Ascending aorta (tissue), 2 donors: ENCODE measurements at places on chromosomes 7 and 10. TPM values are rescaled to one million over a fixed set of nuclear protein-coding genes. Genes with fewer than 3 reads are reported as not detected.

SYT15 gene
- total RNA-seq = 50.9 TPM

CALHM1 gene
- not detected for total RNA-seq

APBB1IP gene
- total RNA-seq = not detected

CPA2 gene
- total RNA-seq = not detected

SAP25 gene
- total RNA-seq = 11.8 TPM

TMEM176A gene
- total RNA-seq = 31.5 TPM

GNAT3 gene
- total RNA-seq = not detected

PPP1R3C gene
- 2.0 TPM for total RNA-seq

SERPINE1 gene
- total RNA-seq = 1,267 TPM

NKX1-2 gene
- total RNA-seq = not detected

ACSM6 gene
- not detected for total RNA-seq

GRCh38 chr10:92122941-92123450 is 167.9 kb downstream of the CPEB3 start:
- no peaks in the 10 kb centered on the region for H3K27me3 ChIP-seq
- peak; percentile 70 for DNase-seq
- peaks cover 41% of the 10 kb centered on the region for H3K4me1 ChIP-seq
- H3K27ac ChIP-seq = peak overlapping the region; percentile 80

GRCh38 chr10:101778781-101779543 is 3.0 kb upstream of the FGF8 start:
- peaks cover 15% of the 10 kb centered on the region for H3K27me3 ChIP-seq
- DNase-seq = no peak
- no peaks in the 10 kb centered on the region for H3K36me3 ChIP-seq
- peaks cover 36% of the 10 kb centered on the region for H3K4me1 ChIP-seq

- no peaks in the 10 kb centered on the region for H3K27me3 ChIP-seq
- H3K36me3 ChIP-seq = no peaks in the 10 kb centered on the region
- no peaks in the 10 kb centered on the region for H3K4me1 ChIP-seq
- H3K4me3 ChIP-seq = no peak overlapping the region
- no peak overlapping the region for H3K27ac ChIP-seq
Measured at GRCh38 chr7:148849393-148850098, 34.5 kb downstream of the EZH2 start.

GRCh38 chr7:96188174-96188581 is 133.7 kb downstream of the SLC25A13 start:
- H3K4me1 ChIP-seq = peaks cover 7% of the 10 kb centered on the region
- peaks cover 22% of the 10 kb centered on the region for H3K36me3 ChIP-seq
- no peak for DNase-seq
- peak overlapping the region; percentile 23 for H3K4me3 ChIP-seq
- H3K27me3 ChIP-seq = no peaks in the 10 kb centered on the region

- no peaks in the 10 kb centered on the region for H3K27me3 ChIP-seq
- DNase-seq = no peak
- H3K36me3 ChIP-seq = peaks cover 6% of the 10 kb centered on the region
- H3K27ac ChIP-seq = peak overlapping the region; percentile 96
- peak overlapping the region; percentile 94 for H3K4me3 ChIP-seq
Measured at GRCh38 chr7:139777133-139777891, 486 bp downstream of the HIPK2 start.

DNA sequence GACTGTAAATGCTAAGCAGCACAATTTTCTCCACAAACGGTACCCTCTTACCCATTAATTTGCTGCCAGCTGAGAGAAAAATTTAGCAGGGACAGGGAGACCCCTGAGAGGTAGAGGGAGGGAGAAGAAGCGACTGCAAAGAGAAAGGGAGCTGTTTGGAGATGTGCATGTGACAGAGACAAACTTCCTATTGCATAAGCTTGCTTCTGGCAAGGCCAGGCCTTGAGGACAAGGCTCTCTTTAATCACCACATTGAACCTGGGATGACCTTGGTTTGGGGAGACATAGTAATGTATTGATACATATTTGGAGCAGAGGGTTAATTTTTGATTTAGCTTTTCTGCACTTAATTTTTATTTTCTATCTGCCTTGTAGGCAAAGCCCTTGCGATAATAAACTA is 31.1 kb upstream of the HIBADH start:
- H3K4me3 ChIP-seq = no peak overlapping the region
- H3K27me3 ChIP-seq = no peaks in the 10 kb centered on the region
- H3K36me3 ChIP-seq = no peaks in the 10 kb centered on the region
- no peak for DNase-seq
- no peaks in the 10 kb centered on the region for H3K4me1 ChIP-seq

DNA sequence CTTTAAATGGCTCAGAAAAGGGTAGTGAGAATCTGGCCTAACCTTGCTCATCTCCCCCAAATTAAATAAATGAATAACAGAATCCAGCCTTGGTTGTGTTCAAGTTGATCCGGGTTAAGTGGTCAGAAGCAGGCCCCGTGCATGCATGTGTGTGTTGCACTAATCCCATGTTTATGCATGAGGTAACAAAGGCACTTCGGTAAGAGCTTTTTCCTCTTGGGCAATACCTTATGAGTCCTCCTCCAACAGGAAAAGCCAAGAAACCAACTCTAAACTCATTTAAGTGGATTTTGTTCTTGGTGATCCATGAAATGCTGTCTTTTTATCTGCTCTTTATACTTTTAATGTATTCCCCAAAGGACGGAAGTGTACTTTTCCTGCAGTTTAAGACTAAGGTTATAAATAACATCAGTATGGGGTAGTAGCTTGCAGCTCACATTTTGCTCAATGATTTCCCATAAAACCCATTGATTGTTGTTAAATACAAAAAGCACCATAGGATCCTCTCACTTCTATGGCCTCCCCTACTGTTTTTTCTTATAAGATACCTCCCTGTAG is 104.9 kb upstream of the YAE1 start:
- no peak for DNase-seq
- H3K27me3 ChIP-seq = no peaks in the 10 kb centered on the region
- H3K4me1 ChIP-seq = no peaks in the 10 kb centered on the region
- H3K4me3 ChIP-seq = no peak overlapping the region

- peaks cover 58% of the 10 kb centered on the region for H3K4me1 ChIP-seq
- no peak for DNase-seq
- peak overlapping the region; percentile 86 for H3K27ac ChIP-seq
- peaks cover 27% of the 10 kb centered on the region for H3K36me3 ChIP-seq
- H3K27me3 ChIP-seq = no peaks in the 10 kb centered on the region
Measured at GRCh38 chr10:80168162-80168511, 35.6 kb downstream of the PLAC9 start.

DNA sequence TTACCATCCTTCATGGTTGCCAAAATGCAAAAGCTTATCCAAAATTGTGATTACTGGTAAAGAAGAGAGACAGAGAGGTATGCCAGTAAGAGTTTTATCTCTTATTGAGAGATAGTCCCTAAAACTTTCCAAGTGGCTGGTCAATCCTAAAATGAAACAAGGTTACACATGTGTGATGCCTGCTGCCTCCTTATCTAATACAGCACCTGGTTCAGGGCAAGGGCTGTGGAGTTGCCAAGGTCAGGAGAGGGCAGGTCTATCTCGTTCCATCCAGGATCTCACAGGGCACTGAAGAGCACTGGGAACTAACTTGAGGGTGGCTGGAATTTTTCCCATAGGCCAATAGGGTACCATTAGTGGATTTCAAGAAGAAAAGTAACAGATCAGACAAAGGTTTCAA is 18.3 kb downstream of the VOPP1 start:
- H3K36me3 ChIP-seq = no peaks in the 10 kb centered on the region
- H3K4me1 ChIP-seq = peaks cover 17% of the 10 kb centered on the region
- no peaks in the 10 kb centered on the region for H3K27me3 ChIP-seq
- DNase-seq = no peak

DNA sequence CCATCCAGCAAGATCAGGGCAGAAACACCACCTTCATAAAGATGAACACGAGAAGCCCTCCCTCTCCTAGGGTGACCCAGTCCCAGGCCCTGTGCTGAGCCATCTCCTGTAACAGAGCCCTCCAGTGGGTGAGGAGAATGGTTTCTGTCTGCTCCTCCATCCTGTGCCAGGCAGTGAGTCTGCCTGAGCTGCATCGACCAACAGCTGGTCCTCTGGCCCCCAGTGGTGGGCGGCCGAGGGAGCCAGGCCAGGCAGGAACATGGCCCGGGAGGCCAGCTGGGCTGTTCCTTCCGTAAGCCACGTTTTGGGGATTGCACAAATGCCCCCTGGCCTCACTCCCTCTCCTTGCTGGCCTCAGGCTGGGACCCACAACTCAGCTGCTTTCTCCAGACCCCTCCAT is 73.5 kb downstream of the GRB10 start:
- H3K36me3 ChIP-seq = no peaks in the 10 kb centered on the region
- no peak for DNase-seq
- H3K4me1 ChIP-seq = peaks cover 36% of the 10 kb centered on the region
- no peak overlapping the region for H3K4me3 ChIP-seq
- peak overlapping the region; percentile 7 for H3K27ac ChIP-seq

- no peaks in the 10 kb centered on the region for H3K36me3 ChIP-seq
- H3K27me3 ChIP-seq = no peaks in the 10 kb centered on the region
- H3K4me1 ChIP-seq = no peaks in the 10 kb centered on the region
- H3K4me3 ChIP-seq = no peak overlapping the region
Measured at GRCh38 chr10:131991726-131992125, 10.0 kb upstream of the BNIP3 start.

- no peak overlapping the region for H3K27ac ChIP-seq
- H3K4me1 ChIP-seq = no peaks in the 10 kb centered on the region
- peaks cover 6% of the 10 kb centered on the region for H3K36me3 ChIP-seq
- no peaks in the 10 kb centered on the region for H3K27me3 ChIP-seq
Measured at GRCh38 chr10:6333086-6333485, 130.4 kb downstream of the PFKFB3 start.

DNA sequence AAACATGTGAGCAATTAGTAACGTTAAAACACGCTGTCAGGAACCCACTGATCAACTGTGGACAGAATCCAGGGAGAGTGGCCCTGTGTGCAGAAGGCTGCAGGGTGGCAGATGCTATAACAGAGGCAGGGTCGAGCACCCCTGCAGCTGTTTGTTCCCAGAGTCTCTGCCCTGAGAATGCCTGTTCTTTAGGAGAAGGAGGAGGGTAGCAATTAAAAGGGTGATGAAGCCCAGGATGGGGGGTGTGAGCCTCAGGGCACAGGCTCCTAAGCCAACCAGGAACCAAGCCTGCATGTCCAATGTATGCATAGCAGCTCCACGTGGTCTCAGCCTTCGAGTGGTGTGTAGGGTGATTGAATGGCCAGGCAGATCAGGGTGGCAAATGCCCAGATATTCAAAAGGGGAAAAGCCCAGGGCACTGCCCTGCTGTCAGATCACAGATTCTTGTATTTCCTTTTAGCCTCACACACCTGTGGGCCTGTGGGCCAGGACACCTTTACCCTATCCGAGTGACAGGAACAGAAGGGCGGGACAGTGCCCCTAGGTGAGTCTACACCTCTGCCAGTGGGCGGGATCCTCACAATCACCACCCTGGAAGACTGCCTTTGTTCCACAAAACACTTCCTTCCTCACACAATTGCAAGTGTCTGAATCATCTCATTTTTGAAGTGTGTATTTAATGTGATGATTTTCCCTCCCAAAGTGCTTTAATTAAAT is 7.3 kb downstream of the WDFY4 start:
- no peaks in the 10 kb centered on the region for H3K4me1 ChIP-seq
- no peak for DNase-seq
- no peak overlapping the region for H3K27ac ChIP-seq
- no peak overlapping the region for H3K4me3 ChIP-seq
- H3K36me3 ChIP-seq = no peaks in the 10 kb centered on the region

GRCh38 chr10:95122736-95123135 is 53.4 kb upstream of the CYP2C8 start:
- no peaks in the 10 kb centered on the region for H3K36me3 ChIP-seq
- H3K27me3 ChIP-seq = no peaks in the 10 kb centered on the region
- H3K27ac ChIP-seq = no peak overlapping the region

DNA sequence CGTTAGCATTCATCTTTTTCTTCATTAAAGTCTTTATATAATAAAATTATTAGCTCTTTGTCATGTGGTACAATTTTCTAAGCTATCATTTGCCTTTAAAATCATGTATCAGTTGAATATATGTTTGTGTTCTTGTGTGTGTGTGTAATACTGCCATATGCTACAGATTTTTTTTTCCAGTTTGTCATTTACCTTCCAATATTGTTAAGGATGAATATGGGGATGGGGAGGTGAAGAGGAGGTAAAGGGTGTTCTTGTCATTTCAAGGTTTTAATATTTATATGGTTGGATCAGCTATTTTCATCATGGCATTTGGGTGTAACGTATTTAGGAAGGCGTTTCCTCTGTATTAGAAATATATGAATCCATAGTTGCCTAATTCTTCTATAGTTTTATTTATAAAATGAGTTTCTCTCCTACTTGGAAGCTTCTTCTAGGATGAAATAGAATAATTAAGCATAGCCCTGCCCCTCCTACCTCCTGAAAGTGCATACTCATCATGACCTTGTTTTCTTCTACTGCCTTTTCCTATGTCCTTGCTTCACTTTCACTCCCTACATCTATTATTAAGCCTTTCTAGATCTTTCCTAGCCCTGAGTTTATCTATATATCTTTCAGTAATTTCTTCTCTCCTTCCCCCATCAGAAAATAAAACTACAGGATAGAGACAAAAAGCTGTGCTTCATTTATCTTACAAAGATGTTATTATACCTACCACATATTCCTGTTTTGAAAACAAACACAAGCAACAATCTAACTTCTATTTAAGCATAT is 25.1 kb downstream of the RAB18 start:
- H3K27ac ChIP-seq = no peak overlapping the region
- no peak for DNase-seq
- peaks cover 6% of the 10 kb centered on the region for H3K36me3 ChIP-seq
- H3K4me1 ChIP-seq = no peaks in the 10 kb centered on the region
- H3K4me3 ChIP-seq = no peak overlapping the region

DNA sequence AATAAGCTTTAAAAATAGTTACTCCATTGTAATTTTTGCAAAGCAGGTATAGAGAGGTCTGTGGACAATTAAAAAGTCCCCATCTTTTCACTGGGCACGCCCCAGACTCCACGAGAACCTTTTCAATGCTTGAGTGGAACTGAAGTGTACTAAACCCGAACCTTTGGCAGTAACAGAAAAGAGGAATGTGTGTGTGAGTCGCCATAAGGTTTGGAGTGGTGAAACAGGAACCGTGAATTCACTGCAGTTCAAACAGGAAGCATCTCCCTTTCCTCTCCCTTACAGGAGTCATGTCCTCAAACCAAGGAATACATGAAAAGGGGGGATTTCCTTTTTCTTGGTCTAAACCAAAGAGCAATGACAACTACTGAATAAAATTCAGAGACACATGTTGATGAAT is 23.2 kb downstream of the NDUFB2 start:
- no peaks in the 10 kb centered on the region for H3K4me1 ChIP-seq
- peaks cover 13% of the 10 kb centered on the region for H3K36me3 ChIP-seq
- DNase-seq = no peak

DNA sequence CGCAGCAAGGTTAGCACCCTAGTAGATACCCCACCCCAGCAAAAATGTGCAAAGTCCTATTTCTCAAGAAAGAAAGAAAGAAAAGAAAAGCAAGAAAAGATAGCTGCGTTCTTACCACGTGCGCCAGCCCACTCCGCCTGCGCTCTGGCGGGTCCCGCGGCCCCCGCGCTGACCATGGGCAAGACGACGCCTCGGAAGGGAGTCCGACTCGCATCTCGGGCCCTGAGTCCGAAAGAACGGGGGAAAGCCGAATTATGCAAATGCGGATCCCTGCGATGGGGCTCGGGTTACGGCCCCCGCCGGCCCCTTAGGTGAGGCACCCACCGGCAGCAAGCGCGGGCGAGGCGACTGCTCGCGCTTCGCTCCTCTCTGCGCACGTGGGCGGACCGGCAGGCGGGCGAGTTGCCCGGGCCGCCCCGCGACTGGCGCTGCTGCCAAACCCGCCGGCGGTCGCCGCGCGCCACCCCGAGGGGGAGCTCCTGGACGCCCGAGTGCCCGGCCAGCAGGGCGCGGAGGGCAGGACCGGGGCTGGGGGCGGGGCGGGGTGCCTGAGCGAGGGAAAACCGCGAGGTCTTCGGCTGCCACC is 2.4 kb upstream of the EGR2 start:
- DNase-seq = no peak
- peaks cover 22% of the 10 kb centered on the region for H3K4me1 ChIP-seq
- H3K4me3 ChIP-seq = peak overlapping the region; percentile 88

- H3K27me3 ChIP-seq = no peaks in the 10 kb centered on the region
- H3K4me1 ChIP-seq = no peaks in the 10 kb centered on the region
- no peak overlapping the region for H3K4me3 ChIP-seq
Measured at GRCh38 chr7:91289633-91290254, 25.5 kb downstream of the FZD1 start.
